Karpas-422 (cell line): ENCODE measurements at places on chromosomes 6 and 20. TPM values are rescaled to one million over a fixed set of nuclear protein-coding genes. Genes with fewer than 3 reads are reported as not detected.

TMEM14C gene
- 70.9 and 94.1 TPM in 2 replicates for total RNA-seq

OXT gene
- not detected in 2 replicates for total RNA-seq

PGBD1 gene
- 8.2 and 9.7 TPM in 2 replicates for total RNA-seq

KPNA5 gene
- total RNA-seq, result 15.9 and 16.0 TPM in 2 replicates

CASP8AP2 gene
- 14.4 and 23.6 TPM in 2 replicates for total RNA-seq

PSORS1C2 gene
- total RNA-seq, result not detected in 2 replicates

DUSP15 gene
- total RNA-seq, result not detected in 2 replicates

HLA-DMB gene
- total RNA-seq, result 116 and 142 TPM in 2 replicates

NKAIN2 gene
- total RNA-seq, result not detected in 2 replicates

SRC gene
- total RNA-seq, result 39.9 and 41.5 TPM in 2 replicates
